ENCODE measurements at places on chromosomes 16 and 17.
A peak's percentile ranks its signal among the peaks of the same experiment; 100 is the strongest.

DNA sequence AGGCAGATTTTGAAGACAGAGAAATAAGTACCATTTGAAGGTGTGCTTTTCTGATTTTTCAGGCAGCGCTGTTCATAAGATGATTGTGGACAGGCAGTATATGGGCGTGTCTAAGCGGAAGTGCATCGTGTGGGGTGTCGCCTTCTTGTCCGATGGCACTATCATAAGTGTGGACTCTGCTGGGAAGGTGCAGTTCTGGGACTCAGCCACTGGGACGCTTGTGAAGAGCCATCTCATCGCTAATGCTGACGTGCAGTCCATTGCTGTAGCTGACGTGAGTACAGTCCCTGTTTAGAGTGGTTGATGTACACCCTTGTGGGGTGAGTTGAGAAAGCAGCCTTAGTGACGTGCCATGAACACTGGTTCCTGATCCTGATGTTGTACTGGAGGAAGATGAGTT is 10.7 kb downstream of the UTP4 start:
- peak; percentile 63 for DNase-seq

DNA sequence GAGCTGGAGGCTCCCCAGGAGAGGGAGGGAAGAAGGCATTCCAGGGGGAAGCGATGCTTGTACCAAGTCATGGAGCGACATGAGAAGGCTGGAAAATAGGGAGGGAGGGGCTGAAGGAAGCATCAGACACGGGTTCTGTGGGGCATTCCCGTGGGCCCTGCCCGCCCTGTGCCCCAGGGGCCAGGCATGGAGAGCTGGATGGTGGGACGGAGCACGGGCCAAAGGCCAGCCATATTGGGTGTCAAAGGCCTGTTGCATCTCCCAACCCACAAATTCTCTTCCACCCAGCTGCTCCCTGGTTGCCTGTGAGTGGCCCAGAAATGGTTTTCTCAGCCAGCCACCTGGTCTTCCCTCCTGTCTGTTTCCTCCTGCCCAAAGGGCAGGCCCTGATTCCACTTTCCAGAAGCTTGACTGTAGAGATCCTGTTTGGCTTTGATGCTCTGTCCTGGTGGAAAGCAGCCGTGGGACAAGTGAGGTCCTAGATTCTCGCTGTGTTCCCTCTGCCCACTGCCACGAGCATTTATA is 3.2 kb downstream of the CDR2L start:
- DNase-seq = no peak

- DNase-seq = no peak
Observed at GRCh38 chr17:16259926-16260325, 42.9 kb downstream of the PIGL start.

- DNase-seq = no peak
Observed at GRCh38 chr16:27113341-27113841, 46.7 kb downstream of the C16orf82 start.

GRCh38 chr17:67779098-67779672 is 46.1 kb upstream of the BPTF start:
- peak; percentile 21 for DNase-seq

GRCh38 chr16:5776876-5777275 is 679.3 kb upstream of the EEF2KMT start:
- no peak for DNase-seq

DNA sequence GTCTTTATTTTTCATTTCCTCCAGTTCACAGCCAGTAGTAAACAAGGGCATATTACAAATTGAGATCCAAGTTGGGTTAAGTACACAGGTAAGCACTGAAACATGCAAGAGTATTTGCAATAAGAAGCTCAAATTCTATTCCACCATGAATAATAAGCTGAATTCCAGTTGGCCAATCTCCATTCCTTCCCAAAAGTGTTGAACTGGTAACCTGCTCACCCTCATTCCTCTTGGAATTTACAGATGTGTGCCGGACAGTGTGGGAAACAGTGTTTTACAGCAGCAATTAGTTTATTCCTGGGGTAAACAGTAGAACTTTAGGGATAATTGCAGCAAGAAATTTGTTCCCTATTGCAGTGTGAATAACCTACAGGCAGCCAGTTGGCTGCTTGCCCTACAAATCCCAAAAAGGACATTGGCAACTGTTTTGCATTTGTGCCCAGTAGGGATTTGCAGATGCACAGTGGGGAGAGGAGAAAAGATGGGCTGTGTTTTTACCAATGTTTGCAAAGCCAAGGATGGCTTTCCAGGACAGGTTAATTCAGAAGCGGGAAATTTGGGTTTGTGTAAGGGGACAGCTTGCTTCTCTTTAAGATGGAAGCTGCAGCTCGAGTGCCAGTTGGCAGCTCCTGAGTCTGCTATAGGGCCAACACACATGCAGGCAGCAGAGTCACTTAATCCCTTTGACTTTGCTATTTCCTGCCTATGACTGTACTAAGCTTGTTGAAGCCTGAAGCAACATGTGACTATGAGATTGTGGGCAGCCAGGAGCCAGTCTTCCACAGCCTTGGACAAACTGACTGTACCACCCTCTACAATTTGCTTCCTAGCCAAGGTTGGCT is 318.9 kb downstream of the MAP2K6 start:
- DNase-seq = no peak

DNA sequence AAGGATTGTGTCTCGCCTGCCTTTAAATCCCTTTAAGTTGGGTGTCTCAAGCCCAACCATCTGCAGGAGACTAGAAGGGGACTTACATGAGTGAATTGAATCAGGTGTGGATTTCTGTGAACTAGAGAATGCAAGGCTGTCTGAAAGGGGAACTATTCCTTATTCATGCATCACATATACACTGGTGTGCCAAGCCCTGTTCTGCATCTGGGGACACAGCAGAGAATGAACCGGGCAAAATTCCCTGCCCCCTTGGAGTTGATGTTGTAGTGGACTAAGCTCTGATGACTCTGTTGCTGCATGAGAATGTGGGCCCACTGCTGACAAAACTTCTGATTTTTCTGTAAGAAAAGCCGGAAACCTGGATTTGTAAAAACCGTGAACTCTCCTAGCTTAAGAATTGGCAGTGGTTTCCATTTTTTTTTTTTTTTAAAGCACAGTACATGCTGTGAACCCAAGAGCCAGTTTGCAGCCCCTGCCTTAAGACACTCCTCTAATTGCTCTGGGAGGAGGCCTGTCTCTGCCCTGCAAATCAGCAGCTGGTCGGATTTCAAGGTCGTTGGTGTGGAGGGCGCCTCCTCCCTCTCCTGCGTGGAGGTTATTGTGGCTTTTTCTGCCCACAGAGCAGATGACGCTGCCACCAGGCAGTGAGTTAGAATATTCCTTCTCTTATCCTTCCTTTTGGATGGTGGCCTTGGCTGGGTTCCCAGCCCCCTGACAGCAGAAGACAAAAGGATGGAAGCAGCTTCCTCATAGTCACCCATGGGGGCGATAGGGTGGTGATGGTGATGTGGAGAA is 131.0 kb downstream of the PRKCB start:
- DNase-seq = no peak

GRCh38 chr16:27230562-27231001 is 27.3 kb downstream of the KDM8 start:
- no peak for DNase-seq

DNA sequence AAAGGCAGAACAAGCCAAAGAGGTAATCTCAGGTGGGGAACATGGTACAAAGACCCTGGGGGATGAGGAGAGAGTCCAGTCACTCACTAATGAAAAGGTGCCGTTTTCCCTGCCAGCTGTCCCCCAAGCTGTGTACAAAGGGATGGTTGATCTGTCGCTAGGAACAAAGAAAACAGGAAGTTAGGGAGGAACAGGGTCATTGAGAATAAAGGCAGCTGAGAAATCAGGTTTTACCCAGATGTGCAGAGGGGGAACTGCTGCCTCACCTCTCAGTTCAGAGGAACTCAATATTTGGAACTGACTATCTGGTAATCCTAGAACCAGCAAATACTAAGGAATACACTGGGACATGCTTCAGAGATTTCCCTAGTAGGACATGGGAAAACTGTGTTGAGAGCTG is 1.5 kb downstream of the RSKR start:
- DNase-seq = no peak

- DNase-seq = no peak
Observed at GRCh38 chr17:47276444-47276843, 22.8 kb downstream of the ITGB3 start.

DNA sequence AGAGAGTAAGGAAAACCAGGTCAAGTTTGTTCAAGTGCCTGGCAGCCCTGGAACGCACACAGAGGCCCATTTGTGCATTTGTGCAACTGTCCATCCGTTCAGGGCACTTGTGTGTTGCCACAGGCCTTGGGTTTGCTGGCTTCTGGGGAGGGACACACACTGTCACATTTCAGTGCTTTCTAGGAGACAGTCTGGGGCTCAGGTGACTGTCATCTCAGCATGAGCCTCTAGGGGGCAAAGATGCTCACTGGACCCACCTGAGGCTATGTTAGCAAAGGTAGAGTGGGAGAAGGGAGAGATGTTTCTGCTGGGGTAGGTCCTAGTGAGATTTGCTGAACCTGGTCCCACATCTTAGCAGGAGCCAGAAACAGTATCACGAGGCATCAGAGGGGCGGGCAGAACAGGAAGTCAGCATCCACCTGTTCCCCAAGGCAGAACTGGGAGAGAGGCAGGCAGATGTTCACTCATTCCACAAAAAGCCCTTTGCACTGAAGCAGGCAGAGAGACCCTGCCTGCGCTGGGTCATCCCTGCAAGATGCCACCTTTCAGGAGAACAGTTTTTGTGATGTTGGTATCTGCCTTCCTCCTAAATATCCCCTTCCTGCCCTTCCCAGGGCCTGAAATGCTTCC is 48.5 kb downstream of the RAI1 start:
- peak; percentile 77 for DNase-seq

DNA sequence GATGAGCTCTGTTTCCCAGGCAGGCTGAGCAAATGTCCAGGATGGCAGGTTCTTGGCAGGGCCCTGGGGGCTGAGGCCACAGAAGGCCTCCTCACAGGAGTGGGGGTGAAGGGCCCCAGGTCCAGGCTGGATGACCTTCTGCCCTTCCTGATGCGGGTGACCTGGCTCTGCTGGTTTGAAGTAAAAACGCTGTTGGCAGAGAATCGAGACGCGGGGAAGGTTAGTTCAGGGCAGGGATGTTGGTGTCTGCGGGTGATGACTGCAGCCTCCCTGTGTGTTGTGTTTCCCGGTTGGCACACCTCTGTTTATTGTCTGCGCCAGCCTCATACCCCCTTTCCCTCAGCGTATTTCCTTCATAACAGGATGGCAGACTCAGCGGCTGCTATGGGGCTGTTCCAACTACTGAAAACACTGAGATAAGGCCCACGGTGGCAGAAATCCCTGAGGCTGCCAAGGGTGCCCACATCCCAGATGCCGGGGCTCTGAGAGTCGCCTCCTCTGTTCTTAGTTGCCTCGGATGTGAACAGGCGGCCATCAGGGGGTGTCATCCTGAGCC is 104.6 kb downstream of the METRNL start:
- peak; percentile 22 for DNase-seq

DNA sequence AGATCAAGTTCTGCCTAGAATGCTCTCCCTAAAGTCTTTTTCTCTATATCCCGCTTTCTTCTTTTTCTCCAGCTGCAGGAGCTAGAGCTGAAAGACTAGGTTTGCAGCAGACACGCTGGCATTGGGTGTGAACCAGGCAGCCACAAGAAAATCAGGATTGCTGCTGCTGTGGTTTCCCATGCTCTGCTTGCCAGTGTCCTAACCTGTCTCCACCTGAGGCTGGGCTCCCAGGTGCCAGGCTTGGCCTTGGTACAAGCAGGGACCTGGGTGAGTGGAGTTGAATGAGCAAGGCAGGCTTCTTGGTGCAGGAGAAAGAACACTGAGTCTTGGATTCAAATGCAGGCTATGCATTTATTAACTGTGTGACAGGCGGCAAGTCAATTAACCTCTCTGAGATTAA is 440.3 kb upstream of the MAF start:
- no peak for DNase-seq

- DNase-seq = no peak
Observed at GRCh38 chr17:4785311-4786105, 656 bp downstream of the VMO1 start.

- DNase-seq = no peak
Observed at GRCh38 chr16:29687755-29688154, 8.8 kb downstream of the QPRT start.

GRCh38 chr16:29810699-29811169 is 1.3 kb upstream of the PRRT2 start:
- no peak for DNase-seq

DNA sequence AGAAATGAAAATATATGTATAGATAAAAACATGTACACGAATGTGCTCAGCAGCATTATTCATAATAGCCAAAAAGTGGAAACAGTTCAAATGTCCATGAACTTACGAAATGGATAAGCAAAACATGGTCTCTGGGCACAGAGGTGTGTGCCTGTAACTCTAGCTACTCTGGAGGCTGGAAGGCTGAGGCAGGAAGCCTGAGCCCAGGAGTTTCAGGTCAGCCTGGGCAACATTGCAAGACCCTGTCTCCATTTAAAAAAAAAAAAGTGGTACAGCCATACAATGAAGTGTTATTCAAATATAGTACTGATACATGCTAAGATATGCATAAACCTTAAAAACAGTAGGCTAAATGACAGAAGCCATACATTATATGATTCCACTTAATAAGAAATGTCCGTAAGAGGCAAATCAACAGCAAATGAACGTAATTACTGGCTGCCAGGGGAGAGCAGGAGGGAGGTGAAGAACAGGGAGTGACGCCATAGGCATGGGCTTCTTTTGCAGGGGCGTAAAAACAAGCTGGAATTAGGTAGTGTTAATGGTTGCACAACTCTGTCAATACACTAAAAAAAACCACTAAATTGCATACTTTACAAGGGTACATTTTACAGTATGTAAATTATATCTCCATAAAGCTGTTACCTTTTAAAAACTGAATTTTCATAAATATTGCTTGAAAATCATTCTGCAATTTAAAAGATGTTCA is 87.2 kb upstream of the PLEKHM1 start:
- no peak for DNase-seq

DNA sequence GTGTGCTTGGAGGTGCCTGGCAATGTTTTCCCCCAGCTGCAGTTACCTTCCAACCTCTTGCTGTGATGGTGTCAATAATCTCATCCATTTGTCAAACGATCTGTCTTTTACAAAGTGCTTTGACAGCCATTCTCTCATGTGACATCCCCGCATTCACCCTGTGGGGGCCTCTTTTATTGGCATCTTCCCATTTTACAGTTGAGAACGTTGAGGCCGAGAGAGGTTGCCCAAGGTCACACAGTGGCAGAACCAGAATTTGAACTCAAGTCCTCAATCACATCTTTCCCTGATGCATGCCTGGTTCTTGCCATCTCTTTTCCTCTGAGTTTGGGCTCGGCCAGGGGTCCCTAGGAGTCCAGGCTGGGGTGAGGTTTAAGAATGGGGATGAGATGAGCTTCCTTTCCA is 1.5 kb downstream of the TAOK2 start:
- DNase-seq = no peak
